Foreskin melanocyte (primary cell): ENCODE measurements at places on chromosomes 16 and 17.

- DNase-seq = no peak
Observed at GRCh38 chr16:49504626-49505025, 131.0 kb downstream of the C16orf78 start.

GRCh38 chr17:42673885-42674754 is 2.7 kb downstream of the PLEKHH3 start:
- no peak for DNase-seq

DNA sequence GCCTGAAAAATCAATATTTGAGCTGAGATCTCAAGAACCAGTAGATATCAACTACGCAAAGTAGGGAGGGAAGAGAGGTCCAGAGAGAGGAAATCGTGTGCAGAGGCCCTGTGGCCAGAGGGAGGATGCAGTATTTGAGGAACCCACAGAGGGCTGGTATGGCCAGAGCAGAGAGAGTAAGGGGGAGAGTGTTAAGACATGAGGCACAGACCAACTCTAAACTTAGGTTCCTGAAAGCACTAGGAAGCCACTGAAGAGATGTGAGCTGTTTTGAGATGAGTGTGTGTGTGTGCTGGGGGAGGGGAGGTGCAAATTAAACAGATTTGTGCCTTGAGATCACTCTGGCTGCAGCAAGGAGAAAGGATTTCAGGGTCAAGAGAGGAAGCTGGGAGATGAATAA is 10.9 kb downstream of the SLC13A2 start:
- no peak for DNase-seq

DNA sequence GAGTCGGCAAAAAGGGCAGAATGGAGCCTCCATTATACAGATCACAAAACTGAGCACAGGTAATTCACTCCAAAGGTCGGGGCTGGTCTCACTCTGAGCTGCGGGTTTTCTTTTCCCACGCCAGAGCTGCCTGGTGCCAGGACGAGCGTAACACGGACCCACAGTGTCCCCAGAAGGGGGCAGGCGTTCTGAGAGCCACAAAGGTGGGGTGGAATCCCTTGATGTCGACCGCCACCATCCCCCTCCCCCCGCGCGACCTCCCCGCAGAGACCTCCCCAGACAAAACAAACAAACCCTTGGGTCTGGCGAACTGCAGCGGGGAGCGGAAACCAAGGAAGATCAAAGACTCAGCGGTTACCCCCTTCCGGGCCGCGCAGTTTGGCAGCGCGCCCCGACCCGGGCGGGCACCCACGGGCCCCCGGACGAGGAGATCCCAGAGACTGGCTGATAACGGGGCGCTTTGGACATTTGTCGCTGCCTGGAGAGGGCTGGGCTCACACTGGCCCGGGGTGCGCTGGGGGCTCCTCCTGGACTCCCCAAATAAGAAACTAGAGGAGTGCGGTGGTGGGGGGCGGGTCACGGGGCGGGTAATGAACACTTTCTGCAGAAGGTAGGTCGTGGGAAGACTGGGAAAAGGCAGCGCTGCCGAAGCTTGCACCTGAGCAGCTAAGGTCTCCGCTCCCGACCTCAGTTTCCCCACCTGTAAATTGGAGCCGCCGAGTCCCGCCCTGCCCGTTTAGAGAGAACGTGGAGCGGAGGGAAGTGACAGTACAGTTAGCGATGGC is 664 bp upstream of the NKD1 start:
- no peak for DNase-seq

GRCh38 chr16:77760800-77761199 is 27.6 kb upstream of the VAT1L start:
- no peak for DNase-seq

DNA sequence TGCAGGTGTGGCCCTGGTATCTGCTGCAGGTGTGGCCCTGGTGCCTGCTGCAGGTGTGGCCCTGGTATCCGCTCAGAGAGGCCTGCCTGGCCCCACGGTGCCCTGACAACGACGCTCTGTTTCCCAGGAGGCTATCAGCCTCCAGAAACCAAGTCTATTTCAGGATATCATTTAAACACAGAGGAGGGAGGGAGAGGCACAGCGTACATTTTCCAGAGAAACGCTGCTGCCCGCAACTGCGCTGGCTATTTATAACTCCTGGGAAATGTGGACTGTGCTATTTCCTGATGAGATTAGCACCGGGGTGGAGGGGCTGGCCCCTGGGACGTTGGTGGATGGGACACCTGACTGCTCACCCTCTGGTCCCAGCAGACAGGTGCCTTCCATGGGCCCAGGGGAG is 22.5 kb downstream of the TIMM22 start:
- no peak for DNase-seq

DNA sequence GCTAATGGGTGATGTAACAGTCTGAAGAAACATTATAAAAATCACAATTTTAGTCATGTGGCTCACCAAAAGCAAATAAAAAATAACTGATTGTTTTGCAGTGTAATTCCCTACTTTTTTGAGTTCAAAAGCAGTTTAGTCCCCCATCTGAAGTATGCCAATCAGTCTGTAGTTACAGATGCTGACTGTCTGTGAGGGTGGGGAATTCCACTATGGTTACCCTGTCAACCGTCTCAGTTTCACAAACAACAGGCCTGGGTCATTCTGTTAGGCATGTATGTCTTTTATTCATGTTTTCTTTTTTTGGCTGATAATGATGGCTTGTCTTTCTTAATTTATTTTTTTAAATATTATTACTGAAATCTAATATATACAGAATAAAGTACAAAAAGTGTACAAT is 69.3 kb downstream of the STXBP4 start:
- DNase-seq = no peak

- DNase-seq = no peak
Observed at GRCh38 chr16:57617604-57618111, 10.8 kb upstream of the ADGRG1 start.
